ENCODE measurements at places on chromosomes 4 and X.

DNA sequence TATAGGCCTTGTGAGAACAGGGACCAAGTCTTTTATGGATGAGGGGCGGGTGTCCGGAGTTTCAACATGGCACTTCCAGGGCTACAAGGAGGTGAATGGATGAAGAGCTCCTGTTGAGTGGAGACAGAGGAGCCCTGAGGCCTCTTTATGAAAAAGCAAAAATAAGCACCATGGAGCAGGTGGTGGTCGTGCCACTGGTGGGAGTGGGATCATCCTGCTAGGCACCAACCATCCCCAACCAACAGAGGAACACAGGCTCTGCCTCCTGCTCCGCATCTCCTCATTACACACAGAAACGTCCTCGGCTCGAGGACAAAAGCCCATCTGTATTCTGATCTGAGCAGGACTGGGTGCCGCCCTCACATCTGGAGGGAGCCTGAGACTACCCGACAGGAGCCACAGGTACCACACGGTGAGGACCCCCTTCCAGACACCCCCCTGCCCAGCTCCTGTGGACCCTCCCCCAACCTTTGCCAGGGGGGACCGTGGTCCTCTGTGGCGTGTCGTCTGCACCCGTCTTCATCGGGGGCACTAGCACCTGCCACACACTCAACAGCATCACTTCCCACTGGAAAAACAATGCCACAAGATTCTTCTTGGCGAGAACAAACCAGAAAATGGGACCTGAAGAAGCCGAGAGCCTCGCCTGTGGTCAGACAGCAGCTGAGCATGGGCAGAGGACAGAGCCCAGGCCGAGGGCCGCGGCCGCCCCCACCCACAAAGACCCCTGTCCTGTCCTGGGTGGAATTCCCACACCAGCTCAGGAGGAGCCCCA, 3.9 kb upstream of the PDE6B start:
- DNase-seq, result no peak

- peak; percentile 61 for DNase-seq
Measured at GRCh38 chr4:98260047-98260578, 1.1 kb upstream of the RAP1GDS1 start.

GRCh38 chrX:107731831-107732502, 43.6 kb downstream of the TSC22D3 start:
- DNase-seq, result peak; percentile 84

DNA sequence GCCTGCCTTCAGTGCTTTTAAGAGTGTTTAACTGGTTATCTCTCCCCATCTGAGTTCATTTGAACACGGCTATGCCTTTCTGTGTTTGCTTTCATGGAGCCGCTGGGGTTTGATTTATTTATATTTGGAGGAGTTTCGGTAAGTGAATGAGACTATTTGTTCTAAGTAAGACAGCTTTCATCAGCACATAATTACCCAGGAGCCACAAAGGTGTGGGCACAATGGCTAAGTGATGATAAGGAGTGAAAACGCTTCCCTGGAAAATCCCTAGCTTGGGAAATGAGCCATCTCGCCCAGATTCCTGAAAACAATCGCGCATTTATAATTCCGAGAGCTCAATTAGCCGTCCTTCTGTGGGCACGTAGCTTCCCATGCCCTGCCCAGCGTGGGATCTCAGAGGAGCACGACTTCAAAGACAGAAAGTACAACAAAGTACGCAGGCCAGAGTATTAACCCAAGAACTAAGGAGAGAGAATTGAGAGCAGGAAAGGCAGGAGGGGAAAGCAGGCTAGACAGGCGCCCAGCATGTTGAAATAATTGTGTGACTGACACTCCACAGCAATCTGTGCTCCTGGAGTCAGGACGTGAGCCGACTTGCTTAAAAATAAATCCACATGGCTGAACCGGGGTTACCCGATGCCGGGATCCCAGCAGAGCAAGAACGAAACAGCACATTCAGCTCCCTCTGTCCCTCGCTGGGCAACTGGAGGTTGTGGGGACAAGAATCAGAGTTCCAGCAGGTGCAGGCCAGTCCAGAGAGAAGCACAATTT, 99.0 kb downstream of the DHRSX start:
- no peak for DNase-seq

- no peak for DNase-seq
Measured at GRCh38 chr4:4782969-4783368, 76.5 kb upstream of the MSX1 start.

GRCh38 chr4:8394806-8395205, 45.7 kb downstream of the ACOX3 start:
- no peak for DNase-seq
